ENCODE measurements at places on chromosomes 3 and 15.

- no peak for DNase-seq
Measured at GRCh38 chr3:102599819-102600576, 165.2 kb downstream of the ZPLD1 start.

GRCh38 chr3:149180057-149180573, 41.5 kb downstream of the CP start:
- DNase-seq: no peak

DNA sequence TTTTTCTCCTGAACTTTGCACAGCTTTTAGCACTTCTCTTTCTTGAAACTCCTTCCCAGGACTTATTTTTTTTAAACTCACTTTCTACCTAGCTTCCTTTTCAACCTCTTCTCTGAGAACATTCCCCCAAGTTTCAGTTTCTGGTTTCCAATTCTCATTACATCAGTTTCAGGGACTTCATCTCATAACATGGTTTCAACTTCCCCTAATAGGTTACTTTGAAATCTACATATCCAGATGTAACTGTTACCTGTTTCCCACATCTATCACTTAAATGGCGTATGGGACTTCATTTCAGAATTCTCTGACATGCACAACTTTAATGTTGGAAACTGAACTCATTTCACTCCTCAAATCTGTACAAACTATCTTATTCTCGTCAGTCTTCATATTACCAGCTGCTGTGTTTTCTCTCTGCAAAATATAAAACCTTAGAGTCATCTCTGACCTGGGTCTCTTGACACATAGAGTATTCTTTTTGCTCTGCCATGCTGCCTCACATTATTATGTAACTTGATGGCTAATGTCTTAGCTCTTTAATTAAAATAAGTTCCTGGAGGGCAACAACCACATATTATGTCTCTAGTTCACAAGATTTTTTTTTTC, 58.4 kb downstream of the NME9 start:
- no peak for DNase-seq

GRCh38 chr3:159764490-159765029, 224.1 kb upstream of the IL12A start:
- no peak for DNase-seq

GRCh38 chr3:45984331-45985312, 11.0 kb downstream of the FYCO1 start:
- DNase-seq: no peak

- DNase-seq: no peak
Measured at GRCh38 chr3:41140242-41140641, 59.1 kb upstream of the CTNNB1 start.

- DNase-seq: no peak
Measured at GRCh38 chr15:28963711-28964081, 77.9 kb downstream of the APBA2 start.

Measured in hypothalamus (tissue), 51 donors.